Activated CD4-positive, alpha-beta T cell treated with anti-CD3 and anti-CD28 coated beads, Interleukin-2, amount 10 ng/mL, durations not matched to agents 7 days and 5 days (primary cell): ENCODE measurements at places on chromosomes 4 and X.

DNA sequence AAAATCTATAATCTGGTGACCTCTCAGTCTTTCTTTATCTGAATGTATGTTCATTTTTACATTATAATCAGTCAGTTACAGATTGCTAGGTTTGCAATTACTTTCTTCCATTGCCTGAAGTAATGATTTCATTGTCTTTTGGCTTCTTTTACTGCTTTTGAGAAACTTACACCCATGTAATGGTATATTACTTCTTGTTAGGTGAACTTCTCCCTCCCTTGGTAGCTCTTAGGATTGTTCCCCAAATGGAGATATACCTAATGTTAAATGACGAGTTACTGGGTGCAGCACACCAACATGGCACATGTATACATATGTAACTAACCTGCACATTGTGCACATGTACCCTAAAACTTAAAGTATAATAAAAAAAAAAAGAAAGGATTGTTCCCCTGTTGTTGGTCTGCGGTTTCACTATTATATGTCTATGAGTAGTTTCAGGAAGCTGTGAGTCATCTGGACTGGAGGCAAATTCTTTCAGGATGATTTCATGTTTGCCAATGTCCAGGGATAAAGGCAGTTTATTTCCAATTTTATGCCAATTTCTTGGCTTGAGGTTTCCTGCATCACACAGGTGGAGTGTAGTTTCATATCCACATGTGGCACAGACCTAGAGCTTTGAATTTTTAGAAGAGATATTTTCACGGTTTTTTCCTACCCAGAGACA is 21.8 kb downstream of the SPANXC start:
- DNase-seq: no peak

DNA sequence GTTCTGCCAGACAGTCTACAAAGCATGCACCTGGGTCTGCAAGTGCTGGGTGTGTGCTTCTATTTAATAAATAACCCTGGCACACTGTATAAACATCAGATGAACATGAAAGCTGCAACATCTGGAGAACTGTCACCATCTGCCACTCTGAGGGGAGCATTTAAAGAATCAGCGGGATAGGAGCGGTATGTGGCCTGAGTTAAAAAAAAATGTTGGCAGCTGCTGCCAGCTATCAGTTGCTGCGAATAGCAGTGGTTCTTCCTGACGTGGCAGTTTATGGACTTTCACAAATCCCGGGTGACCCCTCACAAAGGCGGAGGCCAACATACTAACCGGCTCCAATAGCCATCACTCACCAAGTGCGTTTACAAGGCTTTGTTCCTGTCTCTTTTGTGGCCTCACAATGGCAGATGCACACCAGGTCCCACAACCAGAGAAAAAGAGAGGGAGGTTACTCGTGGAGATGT is 95.1 kb downstream of the RASL11B start:
- DNase-seq: no peak

GRCh38 chr4:156473151-156473550 is 498.4 kb downstream of the PDGFC start:
- DNase-seq: no peak

GRCh38 chr4:184406958-184407391 is 67.4 kb downstream of the IRF2 start:
- no peak for DNase-seq

DNA sequence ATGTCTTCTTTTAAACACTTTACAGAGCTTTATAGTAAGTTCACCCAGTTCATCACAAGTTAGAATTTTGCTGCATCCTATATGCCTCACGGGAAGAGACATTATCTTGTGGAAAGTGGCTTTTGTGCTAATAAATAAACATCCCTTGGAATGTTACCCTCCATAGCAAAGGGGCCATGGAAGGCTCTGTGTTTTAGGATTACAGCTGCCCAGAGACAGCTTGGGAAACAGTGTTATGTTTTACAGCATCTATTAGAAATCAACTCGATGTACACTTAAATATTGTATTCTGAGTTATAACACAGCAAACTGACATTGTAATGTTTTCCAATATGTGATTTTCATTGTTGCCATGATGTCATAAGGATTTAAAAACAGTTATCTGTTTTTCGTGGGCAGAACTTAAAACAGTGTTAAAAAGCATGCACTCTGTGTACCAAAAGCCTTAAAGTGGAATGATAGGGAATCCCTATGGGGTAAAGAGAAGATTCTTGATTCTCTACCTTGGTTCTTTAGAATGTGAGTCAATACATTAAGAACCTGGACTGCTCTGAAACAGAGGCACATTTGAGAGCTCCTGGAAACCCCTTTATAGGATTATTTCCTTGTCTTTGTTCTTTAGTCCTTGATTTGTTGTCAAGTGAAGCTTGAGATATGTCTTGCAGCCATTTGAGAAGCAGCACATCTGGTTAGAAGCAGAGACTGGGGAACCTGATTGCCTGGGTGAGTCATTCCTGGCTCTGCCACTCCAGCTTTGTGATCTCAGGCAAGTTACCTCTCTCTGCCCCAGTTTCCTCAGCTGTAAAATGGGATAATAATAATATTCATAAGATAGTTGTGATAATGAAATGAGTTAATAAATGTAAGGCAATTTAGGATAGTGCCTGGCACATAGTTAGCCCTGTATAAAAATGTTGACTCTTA is 41.6 kb downstream of the ARHGAP10 start:
- no peak for DNase-seq

DNA sequence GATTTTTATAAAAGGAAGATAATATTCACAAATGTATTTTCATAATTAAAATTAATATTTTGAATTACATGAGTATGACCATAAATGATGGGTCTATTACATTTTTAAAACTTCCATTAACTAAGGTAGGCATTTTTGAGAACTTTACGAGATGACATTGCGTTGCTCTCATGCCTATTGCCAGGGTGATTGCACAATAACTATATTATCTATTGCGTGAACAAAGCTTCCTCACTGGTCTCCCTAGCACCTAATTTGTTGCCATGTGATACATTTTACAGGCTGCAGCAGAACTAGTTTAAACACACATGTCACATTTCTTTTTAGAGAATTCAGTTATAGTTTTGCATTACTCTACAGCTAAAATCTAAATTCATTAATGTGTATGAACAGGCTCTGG is 289.7 kb upstream of the GRID2 start:
- no peak for DNase-seq

DNA sequence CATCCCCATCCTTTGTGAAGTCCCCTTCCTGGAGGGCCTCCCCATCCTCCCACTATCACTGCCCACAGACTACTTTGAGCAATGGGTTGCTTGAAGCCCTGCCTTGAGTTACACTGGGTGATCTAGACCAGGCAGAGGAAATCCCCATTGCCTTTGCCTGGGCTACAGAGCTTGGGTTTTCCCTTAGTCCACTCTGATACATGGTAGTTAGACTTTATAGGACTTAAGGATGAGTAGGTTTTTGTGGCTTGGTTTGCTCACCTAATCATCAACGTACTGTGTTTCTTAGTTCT is 56.6 kb downstream of the TMEM131L start:
- DNase-seq: peak; percentile 43

GRCh38 chr4:37393321-37393720 is 148.8 kb downstream of the NWD2 start:
- DNase-seq: no peak

DNA sequence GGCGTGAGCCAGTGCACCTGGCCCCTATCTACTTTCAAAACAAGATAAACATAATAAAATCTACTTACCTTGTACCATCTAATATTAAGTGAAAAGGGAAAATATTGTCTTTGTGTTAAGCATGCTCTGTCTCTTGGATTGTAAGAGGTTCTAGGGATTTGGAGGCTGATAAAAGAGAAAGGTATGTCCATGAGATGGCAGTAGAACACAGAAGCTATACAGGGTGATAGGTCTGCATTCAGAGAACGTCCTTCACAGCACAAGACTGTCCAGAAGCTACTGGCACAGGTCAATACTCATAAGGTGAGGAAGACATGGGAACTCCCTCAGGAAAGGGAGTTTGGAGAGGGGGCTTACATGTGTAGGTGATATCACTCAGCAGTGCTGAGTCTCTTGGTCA is 135.5 kb downstream of the TMEM47 start:
- no peak for DNase-seq

- no peak for DNase-seq
Measured at GRCh38 chr4:172554588-172554987, 614.0 kb upstream of the GALNT7 start.

GRCh38 chrX:68598841-68599240 is 48.6 kb upstream of the STARD8 start:
- no peak for DNase-seq

DNA sequence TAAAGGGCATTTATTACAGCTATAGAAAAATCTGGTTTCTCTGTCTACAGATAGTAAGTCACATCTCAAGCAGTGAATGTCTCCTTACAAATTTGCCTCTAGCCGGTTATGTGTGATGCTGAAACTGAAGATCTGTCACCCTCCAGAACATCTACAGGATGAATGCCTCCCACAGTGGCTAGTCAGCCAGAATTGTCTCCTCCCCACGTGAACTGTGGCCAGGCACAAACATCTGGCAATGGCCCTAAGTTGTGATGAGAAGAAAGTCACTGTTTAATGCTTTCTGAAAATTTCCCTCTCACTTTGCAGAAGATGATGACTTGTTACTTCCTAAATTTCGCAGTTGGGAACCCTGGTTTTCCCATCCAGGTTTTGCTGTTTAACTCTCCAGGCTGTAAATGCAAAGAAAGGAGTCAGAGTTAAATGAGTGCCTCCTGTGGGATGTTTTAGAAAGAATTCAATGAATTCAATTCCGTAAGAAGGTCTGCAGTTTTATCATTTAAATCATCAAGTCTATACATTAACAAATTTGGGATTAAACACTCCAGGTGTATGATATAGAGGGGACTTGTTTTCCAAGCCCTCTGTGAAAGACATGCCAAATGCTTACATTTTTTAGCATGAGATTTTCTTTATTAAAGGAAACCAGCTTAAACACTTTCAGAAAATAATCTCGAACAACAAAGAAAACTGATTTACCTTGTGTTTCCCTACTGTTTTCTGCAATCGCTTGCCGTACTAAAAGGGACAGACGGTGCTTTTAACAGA is 55.4 kb upstream of the TLR3 start:
- no peak for DNase-seq

DNA sequence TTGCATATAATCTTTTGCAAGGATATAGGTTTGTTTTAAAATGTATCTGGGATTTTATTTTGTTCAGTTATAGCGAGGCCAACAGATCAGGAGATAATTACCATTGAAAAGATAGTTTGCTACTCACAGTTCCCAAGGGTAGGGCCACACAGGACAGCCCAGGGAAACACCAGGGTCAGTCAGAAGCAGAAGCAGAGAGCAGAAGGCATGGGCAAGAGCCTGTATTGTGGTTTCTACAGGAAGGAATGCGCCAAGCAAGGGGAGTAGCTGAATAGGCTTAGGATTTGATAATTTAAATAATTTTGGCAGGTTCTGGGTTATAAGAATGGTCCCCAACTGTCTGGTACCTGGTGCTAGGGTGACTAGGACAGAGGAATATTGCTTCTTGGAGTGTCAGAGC is 61.6 kb downstream of the SYNPO2 start:
- DNase-seq: no peak

- no peak for DNase-seq
Measured at GRCh38 chrX:31893525-31893924, 821.7 kb upstream of the FTHL17 start.

- no peak for DNase-seq
Measured at GRCh38 chrX:115366535-115366934, 77.0 kb downstream of the LUZP4 start.

GRCh38 chr4:7786040-7786439 is 153.6 kb downstream of the AFAP1 start:
- DNase-seq: no peak

DNA sequence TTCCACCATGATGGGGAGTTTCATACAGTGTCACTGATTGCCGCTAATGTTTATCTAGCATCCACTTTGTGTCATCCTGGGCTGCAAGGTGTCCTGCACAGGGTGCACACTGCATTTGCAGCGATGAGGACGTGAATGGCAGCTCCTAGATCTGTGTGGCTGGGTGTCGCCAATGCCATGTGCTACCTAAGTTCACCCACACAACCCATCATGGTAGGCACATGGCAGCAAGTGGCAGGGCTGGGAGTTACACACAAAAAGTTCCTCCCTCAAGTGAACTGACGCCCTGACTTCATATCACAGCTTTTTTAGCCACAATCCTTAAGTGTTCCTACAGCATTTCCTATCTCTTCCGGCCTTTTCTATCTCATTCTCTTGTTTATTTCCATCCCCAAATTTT is 45.9 kb upstream of the SPRY1 start:
- no peak for DNase-seq

- no peak for DNase-seq
Measured at GRCh38 chrX:70436343-70436742, 8.3 kb upstream of the DLG3 start.

DNA sequence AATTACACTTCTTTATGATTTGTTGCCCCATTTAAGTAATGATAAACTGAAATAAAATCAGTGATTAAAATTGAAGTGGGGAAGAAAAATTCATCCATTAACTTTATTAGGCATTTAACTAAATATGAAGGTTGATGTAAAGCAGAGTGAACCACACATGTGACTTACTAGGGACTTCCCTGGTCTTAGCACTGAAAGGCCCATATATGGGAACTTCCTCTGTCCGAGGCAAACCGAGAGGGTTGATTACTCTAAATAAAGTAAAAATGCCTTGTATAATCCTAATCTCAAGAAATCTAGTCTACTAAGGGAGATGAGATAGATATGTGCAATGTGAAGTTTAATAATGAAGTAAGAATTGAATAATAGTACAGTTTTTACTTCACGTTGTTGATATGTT is 403.9 kb upstream of the RPS6KA3 start:
- no peak for DNase-seq

- DNase-seq: no peak
Measured at GRCh38 chr4:112648263-112649054, 11.5 kb downstream of the LARP7 start.

DNA sequence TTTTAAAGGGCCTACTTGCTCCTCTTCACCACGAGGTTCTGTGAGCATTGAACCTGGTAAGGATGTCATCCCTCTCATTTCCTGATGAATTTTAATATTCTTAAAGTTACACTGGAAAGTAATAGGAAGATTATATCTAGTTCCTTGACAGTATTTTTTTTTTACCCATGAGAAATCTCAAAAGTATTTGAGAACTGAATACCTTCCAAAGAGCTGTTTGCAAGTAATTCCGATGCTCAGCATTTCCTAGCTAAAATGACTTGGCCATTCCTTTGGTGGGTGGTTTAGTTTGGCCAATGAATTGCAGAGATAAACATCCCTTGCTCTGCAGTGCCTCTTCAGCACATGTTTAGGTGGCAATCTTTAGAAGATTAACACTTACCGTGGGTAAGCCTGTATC is 110.2 kb upstream of the WDR1 start:
- DNase-seq: no peak

- no peak for DNase-seq
Measured at GRCh38 chr4:85963231-85963630, 396.6 kb downstream of the MAPK10 start.
